ENCODE measurements at places on chromosomes 13 and 19.
A peak's percentile ranks its signal among the peaks of the same experiment; 100 is the strongest.

DNA sequence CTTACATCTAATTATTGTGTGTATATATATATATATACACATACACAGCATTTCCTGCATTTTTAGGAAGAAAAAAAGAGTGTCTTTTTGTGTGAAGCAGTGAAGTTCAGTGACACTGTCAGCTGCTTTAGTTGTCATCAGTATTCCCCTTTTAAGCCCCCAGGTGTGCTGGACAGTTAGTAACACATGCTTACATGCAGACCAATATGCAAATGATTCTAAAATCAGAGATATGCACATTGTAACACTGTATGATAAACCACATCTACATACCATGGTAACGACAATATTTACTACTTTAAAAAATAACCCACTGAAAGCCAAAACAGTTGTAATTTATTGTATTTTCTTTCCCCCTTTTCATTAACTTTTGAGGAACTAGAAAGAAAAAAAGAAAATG is 16.8 kb downstream of the LHFPL6 start:
- DNase-seq, result no peak

DNA sequence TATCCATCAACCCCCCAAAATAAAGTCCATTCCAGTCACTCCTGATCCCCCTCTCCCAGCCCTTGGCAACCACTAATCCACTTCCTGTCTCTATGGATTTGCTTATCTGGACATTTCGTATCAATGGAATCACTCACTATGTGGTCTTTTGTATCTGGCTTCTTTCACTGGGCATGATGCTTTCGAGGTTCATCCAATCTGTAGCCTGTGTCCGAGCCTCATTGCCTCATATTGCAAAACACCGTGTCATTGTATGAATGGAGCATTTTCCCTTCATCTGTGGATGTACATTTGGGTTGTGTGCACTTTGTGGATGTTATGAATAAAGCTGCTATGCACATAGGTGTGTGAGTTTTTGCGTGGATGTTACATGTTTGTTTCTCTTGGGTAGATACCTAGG is 1.4 kb upstream of the FZR1 start:
- no peak for DNase-seq

DNA sequence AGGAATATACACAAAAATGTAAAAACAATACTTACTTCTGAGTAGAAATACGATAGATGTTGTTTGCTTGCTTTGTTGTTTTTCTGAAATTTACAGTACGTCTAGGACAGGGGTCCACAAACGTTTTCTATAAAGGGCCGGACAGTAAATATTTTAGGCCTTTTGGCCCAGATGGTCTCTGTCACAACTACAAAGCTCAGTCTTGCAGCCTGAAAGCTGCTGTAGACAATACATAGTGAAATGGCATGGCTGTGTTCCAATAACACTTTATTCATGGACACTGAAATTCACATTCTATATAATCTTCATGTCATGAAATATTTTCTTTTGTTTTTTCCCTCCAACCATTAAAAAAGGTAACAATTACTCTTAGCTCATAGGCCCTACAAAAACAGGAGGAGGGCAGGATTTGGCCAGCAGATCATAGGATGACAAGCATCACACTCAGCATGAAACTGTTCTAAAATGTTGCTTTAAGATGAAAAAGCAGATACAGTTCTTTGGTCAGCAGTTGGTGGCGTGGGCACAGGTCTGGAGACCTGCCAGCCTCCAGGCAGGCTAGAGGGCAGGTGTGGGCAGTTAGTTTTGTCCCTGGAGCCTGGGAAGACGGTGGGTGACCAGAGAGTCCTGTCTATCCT is at the start of gene EDDM13:
Gene EDDM13 (plus strand): TSS at position 588 of the 638 bp plus-strand sequence. CDS start 87 bp downstream, outside the sequence.
- no peak for DNase-seq

- no peak for DNase-seq
These were observed 114.6 kb downstream of the TDRD3 start for GRCh38 chr13:60511637-60512036.

- DNase-seq, result no peak
These were observed 704.4 kb upstream of the PCDH20 start for GRCh38 chr13:62119739-62120700.

- DNase-seq, result no peak
These were observed 41.6 kb downstream of the PAN3 start for GRCh38 chr13:28179974-28180373.

GRCh38 chr19:46728693-46729339 is 11.9 kb upstream of the PRKD2 start:
- DNase-seq, result peak; percentile 86

DNA sequence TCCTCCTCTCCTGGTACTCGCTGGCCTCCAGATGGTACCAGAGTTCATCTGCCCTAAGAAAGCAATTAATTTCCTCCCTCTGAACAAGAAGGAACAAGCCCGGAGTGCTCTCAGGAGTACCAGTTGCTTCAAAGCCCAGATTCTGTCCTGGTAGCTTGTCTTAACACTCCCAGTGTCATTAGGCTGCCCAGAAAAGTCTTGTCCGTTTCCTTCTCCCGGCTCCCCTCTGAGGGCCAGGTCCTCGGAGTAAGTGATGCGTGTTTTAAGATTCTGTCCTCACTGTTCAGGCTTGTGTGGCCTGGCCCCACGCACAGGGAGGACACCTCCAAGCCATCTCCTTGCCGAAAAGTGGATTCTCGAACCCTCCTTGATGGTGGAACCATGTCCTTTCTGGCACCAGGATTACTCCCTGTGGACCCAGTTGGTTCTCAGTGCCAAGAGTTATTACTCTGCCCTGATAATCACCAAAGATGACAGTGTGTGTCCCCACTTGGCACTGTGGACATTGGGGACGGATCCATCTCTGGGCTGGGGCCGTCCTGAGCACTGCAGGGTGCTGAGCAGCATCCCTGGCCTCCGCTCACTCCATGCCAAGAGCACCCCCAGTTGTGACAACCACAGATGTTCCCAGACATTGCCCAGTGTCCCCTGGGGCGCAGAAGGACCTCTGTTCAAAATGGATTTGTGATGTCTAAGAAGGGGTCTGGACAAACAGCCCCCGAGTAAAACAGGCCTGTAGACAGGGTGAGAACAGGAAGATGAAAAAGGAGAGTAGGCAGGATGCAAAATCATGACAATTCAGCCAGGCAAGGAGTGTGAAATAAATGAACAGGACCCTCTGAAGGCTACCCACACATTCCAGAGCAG is 52.4 kb downstream of the RFX2 start:
- DNase-seq, result no peak

- DNase-seq, result no peak
These were observed 2.4 kb upstream of the TTYH1 start for GRCh38 chr19:54412877-54413276.

DNA sequence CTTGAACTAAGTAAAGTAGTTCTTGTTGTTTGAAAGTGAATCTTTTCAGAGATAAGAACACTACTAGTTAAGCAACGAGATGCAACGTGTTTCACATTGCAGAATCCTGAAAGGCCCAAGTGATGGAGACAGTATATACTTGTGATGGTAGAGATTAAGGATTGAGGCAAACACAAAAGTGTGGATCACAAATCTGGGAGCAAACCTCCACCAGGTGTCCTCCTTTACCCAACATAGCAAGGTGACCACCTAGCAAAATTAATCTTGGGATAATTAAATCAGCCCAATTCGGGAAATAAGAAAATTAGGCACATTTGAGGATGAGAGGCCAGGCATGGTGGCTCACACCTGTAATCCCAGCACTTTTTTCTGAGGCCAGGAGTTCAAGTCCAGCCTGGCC is 563.9 kb downstream of the DACH1 start:
- DNase-seq, result no peak

GRCh38 chr13:61734683-61735082 is 319.0 kb upstream of the PCDH20 start:
- no peak for DNase-seq

- DNase-seq, result no peak
These were observed 42.0 kb downstream of the SLC15A1 start for GRCh38 chr13:98710521-98710920.

GRCh38 chr13:82634946-82635345 is 1247.3 kb downstream of the SLITRK1 start:
- no peak for DNase-seq

GRCh38 chr19:15292847-15293582 is 39.3 kb downstream of the BRD4 start:
- no peak for DNase-seq

DNA sequence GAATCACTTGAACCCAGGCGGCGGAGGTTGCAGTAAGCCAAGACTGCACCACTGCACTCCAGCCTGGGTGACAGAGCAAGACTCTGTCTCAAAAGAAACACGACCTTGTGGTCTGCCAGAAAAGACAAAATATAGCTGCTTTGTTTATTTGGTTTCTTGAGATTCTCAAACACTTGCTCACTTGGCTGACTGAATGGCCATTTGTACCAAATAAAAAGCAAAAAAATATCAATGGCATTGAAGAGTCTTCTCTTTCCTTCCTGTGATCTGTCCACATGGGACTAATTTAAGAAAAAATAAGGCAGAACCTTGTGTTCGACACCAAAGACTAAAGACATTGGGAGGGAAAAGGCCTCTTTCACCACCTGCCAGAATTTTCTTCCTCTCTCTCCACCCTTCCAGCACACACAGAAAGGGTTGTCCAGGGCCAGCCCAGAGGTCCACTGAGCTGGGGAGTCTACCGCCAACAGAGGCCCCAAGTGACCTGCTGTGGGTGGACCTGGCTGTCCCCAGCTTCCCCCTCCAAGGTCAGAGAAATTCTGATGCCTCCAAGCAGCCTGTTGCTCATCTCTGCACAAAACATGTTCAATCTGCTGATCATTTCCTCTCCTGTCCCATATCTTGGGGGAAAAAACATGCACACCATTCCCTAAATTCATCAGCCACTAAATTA is 5.9 kb downstream of the BRME1 start:
- DNase-seq, result no peak

DNA sequence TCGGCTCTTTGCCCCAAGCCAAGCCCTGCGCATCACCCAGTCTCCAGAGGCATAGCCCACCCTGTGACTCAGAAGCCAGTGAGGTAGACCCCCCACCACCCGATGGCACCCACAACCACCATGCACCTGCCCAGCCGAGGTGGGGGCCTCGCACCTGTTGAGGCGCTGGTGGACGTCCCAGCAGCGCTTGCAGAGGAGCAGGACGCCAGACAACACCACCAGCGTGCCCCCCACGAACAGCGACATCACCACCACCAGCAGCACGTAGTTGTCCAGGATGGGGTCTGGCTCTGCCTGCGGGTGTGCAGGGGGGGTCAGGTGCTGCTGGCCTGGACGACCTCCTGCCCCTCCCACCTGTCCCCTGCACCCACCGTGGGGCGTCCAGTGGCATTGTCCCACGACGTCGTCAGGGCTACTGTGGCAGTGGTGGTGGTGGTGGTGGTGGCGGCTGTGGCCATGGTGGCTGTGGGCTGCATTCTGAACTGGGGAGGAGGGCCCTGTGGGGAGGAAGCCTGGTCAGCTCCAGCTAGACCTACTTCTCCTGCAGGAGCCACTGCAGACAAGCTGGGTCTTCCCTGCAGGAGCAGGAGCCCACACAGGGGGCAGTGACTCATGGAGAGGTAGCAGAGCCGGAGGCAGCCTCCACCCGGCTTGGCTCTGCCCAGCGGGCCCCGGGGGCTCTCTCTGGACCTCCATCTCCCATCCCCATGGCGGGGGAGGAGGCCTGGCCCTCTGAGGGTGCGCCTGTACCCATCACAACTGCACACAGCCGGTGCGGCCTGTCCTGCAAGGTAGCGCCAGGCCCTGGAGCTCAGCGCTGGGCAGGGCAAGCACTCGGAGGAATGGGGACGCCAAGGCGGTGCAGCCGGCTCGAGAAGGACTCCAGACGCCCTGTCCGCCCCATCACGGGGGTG is 1.9 kb downstream of the CBARP start:
- DNase-seq, result no peak

DNA sequence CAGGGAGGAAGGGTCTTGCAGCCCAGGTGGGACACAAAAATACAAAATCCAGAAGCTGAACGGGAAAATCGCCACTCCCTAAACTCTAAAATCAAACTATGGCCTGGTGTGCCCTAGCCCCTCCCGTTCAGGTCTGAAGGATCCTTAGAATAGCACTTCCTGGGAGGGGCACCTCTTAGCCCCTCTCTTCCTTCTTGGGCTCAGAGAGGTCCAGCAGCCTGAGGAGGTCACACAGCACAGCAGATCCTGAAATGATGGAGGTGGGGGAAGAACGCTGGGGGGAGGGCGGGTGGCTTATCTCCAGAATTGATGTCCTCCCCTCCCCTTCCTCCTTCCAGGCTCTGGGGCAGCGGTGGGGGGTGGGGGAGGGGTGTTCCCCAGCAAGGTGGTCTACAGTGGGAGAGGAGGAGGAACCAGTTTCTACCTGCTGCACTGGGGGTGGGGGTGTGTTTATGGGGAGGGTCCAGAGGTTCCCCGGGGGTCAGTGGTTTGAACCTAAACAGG is 1.9 kb downstream of the DIRAS1 start:
- no peak for DNase-seq

DNA sequence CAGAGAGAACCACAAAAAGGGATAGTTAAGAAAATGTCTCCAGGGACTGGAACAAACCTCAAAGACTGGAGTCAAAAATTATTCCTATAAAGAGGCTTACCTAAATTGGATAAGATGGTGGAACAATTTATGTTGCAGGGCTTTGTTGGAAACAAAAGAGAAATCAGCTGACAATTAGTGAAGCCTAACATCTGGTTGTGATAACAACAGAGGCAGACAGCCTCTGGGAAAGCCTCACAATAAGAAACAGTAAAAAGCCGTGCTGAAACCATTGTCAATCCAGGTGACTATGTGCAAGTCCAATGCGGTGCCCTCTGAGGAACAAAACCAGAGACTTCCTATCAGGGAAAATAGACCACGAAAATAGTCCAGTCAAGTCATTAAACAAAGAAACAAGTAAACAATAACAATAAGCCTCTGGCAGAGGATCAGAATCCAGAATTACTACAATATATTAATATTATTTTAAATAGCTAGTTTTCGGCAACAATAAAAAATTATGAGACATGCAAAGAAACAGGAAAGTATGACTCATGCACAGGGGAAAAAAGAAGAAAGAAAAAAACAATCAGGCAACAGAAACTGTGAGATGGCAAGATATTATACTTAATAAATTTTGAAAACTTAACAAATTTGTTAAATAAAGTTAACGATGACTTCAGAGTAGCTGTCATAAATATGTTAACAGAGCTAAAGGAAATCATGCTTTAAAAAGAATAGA is 99.7 kb upstream of the RXFP2 start:
- DNase-seq, result no peak

- DNase-seq, result no peak
These were observed 31.5 kb downstream of the COL4A2 start for GRCh38 chr13:110338441-110339101.

DNA sequence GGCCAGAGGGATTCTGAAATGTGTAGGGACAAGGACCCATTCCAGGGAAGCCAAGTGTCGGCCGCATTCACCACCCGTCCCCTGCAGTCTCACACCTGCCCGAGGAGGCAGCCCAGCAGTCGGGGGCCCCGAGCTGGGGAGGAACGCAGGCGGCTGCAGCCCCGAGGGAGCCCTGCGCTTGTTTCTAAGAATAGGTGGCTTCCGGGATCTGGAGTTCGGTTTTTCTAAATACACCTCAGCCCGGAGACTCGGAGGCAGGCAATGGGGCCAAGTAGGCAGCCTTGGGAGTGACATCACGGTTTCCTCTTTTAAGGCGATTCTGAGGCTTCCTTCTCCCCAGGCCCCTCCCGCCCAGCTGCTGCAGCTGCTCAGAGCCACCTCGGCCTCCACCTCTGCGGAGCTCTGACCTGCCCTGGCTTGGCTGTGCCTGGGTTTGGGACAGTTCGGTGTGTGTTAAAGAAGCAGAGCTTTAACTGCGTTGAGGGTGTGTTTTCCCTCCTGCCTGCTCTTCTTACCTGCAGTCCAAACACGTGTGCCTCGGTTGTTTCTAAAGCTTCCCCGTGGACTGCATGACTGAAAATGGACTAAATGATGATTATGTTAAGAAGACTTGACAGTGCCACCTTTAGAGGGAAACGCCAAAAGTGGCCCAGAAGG is 80.5 kb downstream of the COL4A2 start:
- no peak for DNase-seq

GRCh38 chr13:109874484-109875454 is 88.4 kb upstream of the IRS2 start:
- DNase-seq, result no peak

- no peak for DNase-seq
These were observed 6.8 kb downstream of the RPS11 start for GRCh38 chr19:49502866-49503581.

Data from activated naive CD8-positive, alpha-beta T cell treated with anti-CD3 and anti-CD28 coated beads, Interleukin-2, amount 50 U/mL, for 24 hours (primary cell).